ENCODE measurements at places on chromosomes 13 and 19. TPM values are rescaled to one million over a fixed set of nuclear protein-coding genes. Genes with fewer than 3 reads are reported as not detected.

- peak; percentile 14 for DNase-seq
- H3K27ac ChIP-seq = no peak within 1 kb of the TSS
- peaks cover 80% of the 10 kb centered on the region for H3K27me3 ChIP-seq
- peaks cover 9% of the 10 kb centered on the region for H3K4me1 ChIP-seq
Measured at GRCh38 chr13:49220036-49220855, at the start of gene MLNR. Gene MLNR (plus strand): TSS chr13:49220338. CDS start chr13:49220338, 0 bp downstream.

- no peaks in the 10 kb centered on the region for H3K36me3 ChIP-seq
- H3K4me1 ChIP-seq = no peaks in the 10 kb centered on the region
- H3K4me3 ChIP-seq = no peak overlapping the region
- DNase-seq = no peak
- no peaks in the 10 kb centered on the region for H3K27me3 ChIP-seq
Measured at GRCh38 chr19:44732235-44733014, 16.1 kb upstream of the BCL3 start.

- H3K4me1 ChIP-seq = no peaks in the 10 kb centered on the region
- H3K36me3 ChIP-seq = no peaks in the 10 kb centered on the region
- H3K27ac ChIP-seq = no peak overlapping the region
- no peak overlapping the region for H3K4me3 ChIP-seq
- DNase-seq = no peak
Measured at GRCh38 chr19:3810708-3811355, 24.7 kb upstream of the MATK start.

- H3K27ac ChIP-seq = no peak overlapping the region
- DNase-seq = no peak
- peaks cover 28% of the 10 kb centered on the region for H3K36me3 ChIP-seq
- H3K4me3 ChIP-seq = no peak overlapping the region
- H3K4me1 ChIP-seq = peaks cover 12% of the 10 kb centered on the region
- H3K27me3 ChIP-seq = no peaks in the 10 kb centered on the region
Measured at GRCh38 chr19:49491030-49491803, 3.8 kb downstream of the RPL13A start.

STXBP2 gene
- polyA plus RNA-seq = 104 TPM

DNA sequence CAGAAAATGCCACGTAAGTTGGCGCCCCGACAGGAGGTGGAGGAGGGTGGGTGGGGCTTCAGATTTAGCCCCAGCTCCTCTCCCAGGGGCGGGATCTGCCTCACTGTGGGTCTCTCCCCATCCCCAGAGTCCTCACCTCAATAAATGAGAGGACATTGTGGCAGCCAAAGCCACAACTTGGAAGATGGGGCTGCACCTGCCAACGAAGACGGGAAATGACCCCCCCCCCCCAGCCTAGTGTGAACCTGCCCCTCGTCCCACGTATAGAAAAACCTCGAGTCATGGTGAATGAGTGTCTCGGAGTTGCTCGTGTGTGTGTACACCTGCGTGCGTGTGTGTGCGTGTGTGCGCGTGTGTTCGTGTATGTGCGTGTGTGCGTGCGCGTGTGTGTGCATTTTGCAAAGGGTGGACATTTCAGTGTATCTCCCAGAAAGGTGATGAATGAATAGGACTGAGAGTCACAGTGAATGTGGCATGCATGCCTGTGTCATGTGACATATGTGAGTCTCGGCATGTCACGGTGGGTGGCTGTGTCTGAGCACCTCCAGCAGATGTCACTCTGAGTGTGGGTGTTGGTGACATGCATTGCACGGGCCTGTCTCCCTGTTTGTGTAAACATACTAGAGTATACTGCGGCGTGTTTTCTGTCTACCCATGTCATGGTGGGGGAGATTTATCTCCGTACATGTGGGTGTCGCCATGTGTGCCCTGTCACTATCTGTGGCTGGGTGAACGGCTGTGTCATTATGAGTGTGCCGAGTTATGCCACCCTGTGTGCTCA, 1.5 kb upstream of the TRAPPC5 start:
- H3K27ac ChIP-seq = no peak overlapping the region
- peaks cover 2% of the 10 kb centered on the region for H3K27me3 ChIP-seq
- H3K4me1 ChIP-seq = peaks cover 7% of the 10 kb centered on the region
- H3K36me3 ChIP-seq = peaks cover 3% of the 10 kb centered on the region
- no peak overlapping the region for H3K4me3 ChIP-seq

DNA sequence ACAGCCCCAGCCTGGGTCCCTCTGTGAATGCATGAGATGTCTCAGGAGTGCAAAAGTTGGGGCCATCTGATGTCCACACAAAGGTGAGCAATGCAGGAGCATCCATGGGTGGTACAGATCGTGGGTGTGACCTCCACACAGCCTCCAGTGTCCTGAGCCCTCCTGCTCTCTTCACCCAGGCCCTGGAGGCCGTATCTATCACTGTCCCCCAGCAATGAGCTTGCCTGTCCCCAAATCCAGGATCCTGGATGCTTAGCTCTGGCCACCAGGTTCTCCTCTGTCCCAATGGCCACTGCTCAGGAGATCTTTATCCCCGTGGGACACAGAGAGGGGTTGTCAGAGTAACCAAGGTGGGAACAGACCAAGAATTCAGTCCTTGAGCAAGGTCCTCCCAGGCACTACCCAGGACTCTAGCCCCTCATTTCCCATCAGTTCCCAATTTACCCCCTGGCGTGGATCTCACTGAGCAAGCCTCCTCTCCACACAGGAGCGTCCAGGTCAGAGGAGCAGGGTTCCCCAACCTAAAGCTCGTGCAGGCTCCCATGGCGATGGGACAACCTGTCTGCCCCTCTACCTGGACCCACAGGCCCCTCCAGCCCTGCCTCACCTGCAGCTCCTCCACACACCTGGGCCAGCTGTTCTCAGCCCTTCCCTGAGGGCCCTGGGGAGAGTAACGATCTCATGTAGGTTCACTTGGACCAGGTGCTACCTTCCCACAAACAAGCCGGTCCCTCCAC, 11.3 kb downstream of the CEACAM21 start:
- H3K36me3 ChIP-seq = no peaks in the 10 kb centered on the region
- no peaks in the 10 kb centered on the region for H3K4me1 ChIP-seq
- DNase-seq = no peak
- no peak overlapping the region for H3K27ac ChIP-seq

DNA sequence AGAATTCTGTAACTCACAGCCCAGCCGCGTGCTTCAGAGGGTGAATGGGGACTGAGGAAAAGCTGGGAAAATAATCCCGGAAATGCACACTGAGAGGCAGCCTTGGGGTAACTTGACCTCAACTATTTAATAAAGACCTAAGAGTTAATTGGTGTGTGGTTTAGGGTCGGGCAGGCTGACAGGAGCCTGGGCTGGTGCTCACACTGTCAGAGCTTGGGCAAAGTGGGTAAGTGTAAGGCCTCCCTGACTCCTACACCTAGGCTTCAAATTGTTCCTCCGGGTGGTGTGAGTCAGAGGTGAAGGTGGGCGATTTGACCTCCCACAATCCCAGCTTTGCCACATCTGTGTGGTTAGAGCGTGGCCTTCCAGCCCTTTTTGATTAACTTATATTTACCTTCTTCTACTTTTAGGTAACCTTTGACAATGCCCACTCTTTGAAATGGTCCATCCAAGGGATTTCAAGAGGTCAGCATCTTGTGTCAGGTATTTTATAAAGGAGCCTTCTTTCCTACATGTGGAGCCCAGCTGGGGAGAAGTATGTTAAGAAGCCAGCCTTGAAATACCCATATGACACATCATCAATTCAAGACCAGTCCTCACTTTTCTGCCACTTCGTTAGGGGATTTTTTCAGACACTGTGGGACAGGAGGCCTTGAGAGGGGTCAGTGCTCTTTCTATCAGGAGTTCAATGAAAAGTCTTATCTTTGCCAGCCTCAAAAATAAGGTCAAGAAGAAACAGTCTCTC, 114.2 kb downstream of the NUFIP1 start:
- H3K4me3 ChIP-seq = no peak overlapping the region
- no peaks in the 10 kb centered on the region for H3K36me3 ChIP-seq
- no peaks in the 10 kb centered on the region for H3K27me3 ChIP-seq
- H3K4me1 ChIP-seq = no peaks in the 10 kb centered on the region
- DNase-seq = no peak

DNA sequence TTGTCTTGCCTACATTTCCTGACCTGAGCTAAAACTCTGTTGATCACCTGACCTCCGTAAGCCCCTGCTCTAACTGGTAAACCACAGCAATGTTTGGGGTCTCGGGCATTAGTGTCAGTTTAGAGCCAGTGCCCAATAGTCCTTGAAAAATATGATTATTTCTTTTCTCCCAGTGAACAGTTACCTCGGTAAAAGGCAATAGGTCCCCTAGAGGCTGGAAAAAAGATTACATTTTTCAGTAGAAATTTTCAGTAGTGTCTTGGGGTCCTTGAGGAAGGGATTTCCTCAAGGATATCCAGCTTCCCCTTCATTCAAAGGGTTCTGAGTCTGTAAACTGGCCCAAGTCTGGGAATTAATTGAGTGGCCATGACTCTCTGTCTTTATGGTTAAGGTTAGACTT, 177.5 kb downstream of the SLC7A1 start:
- no peak for DNase-seq
- no peaks in the 10 kb centered on the region for H3K36me3 ChIP-seq
- H3K27ac ChIP-seq = no peak overlapping the region

- peak overlapping the region; percentile 4 for H3K27ac ChIP-seq
- no peak overlapping the region for H3K4me3 ChIP-seq
Measured at GRCh38 chr13:28440774-28441504, 54.0 kb downstream of the FLT1 start.

DNA sequence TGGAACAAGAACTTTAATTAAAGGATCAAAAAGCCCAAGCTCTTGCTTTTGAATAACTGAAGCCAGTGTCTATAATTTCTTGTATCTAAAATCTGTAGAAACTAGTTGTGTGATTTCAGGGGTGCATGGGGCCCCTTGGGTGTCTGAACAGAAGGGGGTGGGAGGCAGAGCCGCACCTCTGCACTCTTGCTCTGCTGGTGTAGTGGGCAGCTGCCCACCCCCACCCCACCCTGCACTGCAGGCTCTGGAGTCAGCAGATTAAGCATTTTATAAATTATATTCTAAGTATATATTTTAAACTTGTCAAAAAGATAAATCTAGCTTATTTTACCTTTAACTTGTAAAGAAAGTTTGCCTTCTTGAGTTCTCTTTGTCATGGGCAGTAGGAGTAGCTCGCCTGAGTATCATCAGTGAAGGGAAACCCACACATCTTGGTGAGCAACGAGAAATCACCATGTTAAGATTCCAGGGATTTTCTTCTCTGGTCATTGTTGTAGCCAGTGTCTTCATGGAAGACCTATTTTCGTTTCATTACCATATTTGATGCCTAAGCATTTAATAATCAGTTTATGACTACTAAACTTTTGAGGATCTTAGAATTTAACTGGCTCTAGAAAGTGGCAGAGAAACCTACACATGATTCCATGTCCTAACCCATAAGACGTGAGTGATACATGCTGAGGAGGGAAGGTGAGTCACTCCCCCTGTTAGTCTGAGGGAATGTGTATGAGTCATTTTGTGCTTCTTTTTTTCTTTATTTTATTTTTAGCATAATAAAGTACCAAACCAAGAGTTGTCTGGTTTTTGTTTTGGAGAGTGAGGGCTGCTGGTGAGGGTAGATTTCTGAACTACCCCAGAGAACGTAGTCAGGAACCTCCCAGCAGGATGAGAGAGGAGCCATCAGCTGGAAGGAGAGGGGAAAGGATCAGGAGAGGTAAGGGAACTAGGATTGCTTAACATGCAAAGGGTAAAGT, 7.7 kb downstream of the UBE2L5 start:
- peak; percentile 81 for DNase-seq
- peaks cover 13% of the 10 kb centered on the region for H3K4me1 ChIP-seq
- H3K27me3 ChIP-seq = no peaks in the 10 kb centered on the region
- H3K36me3 ChIP-seq = no peaks in the 10 kb centered on the region
- H3K27ac ChIP-seq = peak overlapping the region; percentile 42

TMEM59L gene
- polyA plus RNA-seq = 0.60 TPM

GRCh38 chr13:98825659-98826058, 73.2 kb upstream of the SLC15A1 start:
- no peak for DNase-seq
- H3K4me1 ChIP-seq = peaks cover 39% of the 10 kb centered on the region
- H3K27me3 ChIP-seq = no peaks in the 10 kb centered on the region

DNA sequence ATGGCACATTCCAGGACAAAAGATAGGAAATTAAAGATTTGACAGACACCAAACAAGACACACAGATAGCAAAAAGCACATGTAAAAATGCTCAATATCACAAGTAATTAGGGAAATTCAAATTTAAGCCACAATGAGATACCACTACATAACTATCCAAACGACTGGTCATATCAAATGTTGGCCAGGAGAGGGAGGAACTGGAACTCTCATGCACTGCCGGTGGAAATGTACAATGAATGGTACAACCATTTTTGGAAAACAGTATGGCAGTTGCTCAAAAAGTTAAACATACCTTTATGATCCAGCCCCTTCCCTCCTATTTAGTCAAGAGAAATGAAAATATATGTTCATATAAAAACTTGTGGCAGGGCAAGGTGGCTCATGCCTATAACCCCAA, 36.8 kb upstream of the CYP2S1 start:
- DNase-seq = no peak
- H3K36me3 ChIP-seq = no peaks in the 10 kb centered on the region
- H3K27me3 ChIP-seq = peaks cover 2% of the 10 kb centered on the region
- H3K4me3 ChIP-seq = no peak overlapping the region
- no peaks in the 10 kb centered on the region for H3K4me1 ChIP-seq
- H3K27ac ChIP-seq = no peak overlapping the region

DNA sequence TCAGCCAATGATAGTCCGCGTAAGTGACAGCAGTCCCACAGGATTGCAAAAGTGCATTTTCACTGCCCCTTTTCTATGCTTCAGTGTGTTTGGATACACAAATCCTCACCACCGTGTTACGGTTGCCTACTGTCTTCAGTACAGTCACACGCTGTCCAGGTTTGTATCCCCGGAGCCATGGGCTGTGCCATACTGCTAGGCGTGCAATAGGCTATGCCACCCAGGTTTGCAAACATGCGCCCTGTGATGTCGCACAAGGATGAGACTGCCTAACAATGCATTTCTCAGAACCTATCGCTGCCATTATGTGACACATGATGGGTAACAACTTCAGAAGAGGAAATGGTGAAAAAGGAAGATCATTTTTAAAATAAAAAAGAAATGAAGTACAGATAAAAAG, 16.8 kb upstream of the ADPRHL1 start:
- peaks cover 2% of the 10 kb centered on the region for H3K36me3 ChIP-seq
- H3K27me3 ChIP-seq = no peaks in the 10 kb centered on the region
- H3K4me3 ChIP-seq = no peak overlapping the region

CD33 gene
- polyA plus RNA-seq = not detected

DNA sequence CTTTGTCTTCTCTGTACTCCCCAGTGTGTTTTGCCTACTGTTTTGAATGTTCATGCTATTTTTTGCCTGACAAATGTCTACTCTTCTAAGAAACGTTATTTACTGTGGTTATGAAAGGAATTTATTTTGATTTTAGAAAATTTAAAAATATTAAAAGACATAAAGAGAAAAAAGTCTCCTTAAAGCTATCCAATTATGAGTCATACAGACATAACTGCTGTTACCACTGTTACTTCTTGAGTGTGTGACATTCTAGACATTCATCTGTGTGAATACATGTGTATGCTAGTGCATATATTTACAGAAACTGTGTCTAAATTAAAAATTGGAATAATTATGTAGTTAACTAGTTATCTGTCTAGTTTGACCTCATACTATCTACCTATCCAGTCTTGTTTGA, 187.6 kb upstream of the SGCG start:
- H3K4me1 ChIP-seq = no peaks in the 10 kb centered on the region
- no peaks in the 10 kb centered on the region for H3K36me3 ChIP-seq
- no peak for DNase-seq
- H3K27me3 ChIP-seq = no peaks in the 10 kb centered on the region
- no peak overlapping the region for H3K27ac ChIP-seq
- no peak overlapping the region for H3K4me3 ChIP-seq

- H3K4me1 ChIP-seq = peaks cover 29% of the 10 kb centered on the region
- peak overlapping the region; percentile 71 for H3K4me3 ChIP-seq
- no peaks in the 10 kb centered on the region for H3K36me3 ChIP-seq
Measured at GRCh38 chr19:16326401-16327168, 2.0 kb downstream of the KLF2 start.

GRCh38 chr13:112417079-112417478, 40.9 kb downstream of the SPACA7 start:
- no peaks in the 10 kb centered on the region for H3K27me3 ChIP-seq
- H3K27ac ChIP-seq = no peak overlapping the region
- no peaks in the 10 kb centered on the region for H3K36me3 ChIP-seq
- no peaks in the 10 kb centered on the region for H3K4me1 ChIP-seq

Measured in endothelial cell of umbilical vein (primary cell).